LoVo (cell line): ENCODE measurements at places on chromosomes 4 and X.

GRCh38 chr4:170758988-170759387 lies 669.2 kb upstream of the AADAT start:
- no peak for DNase-seq

DNA sequence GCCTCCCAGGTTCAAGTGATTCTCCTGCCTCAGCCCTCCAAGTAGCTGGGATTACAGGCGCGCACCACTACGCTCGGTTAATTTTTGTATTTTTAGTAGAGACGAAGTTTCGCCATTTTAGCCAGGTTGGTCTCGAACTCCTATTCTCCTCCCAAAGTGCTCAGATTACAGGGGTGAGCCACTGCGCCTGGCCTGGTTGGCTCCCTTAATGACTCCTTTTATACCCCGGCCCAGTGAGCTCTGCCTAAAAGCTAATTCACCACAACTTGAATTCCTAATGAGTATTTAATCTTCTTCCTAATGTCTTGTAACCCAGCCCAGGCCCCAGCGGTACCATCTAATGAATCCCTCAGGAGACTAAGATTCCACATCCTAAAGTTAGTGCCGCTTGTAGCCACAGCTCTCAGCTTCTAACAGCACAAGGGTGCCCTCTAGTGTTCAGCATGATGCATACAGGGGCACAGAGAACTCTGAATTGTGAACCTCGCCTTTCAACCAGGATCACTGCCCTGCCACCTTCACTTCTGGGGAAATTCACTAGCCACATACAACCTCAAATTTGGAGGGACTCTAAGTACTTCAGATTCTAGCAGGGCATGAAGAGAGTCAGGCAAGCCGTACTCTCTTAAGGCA lies 89.5 kb downstream of the OR13H1 start:
- DNase-seq: peak; percentile 47

GRCh38 chrX:78555401-78555980 lies 103.6 kb downstream of the RTL3 start:
- peak; percentile 0 for DNase-seq

DNA sequence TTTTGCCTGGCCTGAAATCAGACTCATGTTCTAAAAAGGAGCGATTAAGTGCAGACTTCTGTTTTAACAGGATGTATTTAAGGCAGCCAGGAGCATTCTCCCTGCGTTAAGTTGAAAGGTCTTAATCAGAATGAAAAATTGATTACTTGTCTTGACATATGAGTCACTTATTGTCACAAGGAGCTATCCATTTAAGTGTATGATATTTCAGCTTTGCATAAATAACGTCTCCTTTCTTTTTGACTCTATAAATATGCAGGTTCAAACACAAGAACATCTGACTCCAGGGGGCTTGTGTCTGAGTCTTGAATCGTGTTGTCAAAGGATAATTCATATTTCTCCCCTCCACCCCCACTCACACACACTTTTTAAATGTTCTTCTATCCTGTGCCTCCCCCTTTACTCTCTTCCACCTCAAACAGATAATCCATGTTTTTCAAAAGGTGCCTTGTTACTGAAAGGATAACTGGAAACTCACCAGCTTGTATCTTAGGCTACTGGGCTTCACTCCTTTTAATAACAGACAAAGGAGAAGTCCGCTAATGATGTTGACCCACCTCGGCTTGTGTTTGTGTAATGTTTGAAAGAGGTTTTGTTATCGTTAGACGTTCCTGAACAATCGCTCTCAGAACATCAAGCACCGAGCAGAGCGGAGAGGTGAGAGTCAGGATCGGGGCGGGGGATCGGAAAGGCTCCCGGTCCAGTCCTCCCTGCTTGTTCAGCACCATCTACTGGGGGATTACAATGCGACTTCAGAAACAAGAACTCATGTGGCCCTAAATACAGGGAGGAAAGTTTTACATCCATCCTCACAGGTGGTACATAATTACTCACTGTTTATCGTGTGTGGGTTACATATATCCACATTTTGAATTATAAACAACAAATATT lies 107.5 kb upstream of the RPL34 start:
- no peak for DNase-seq

DNA sequence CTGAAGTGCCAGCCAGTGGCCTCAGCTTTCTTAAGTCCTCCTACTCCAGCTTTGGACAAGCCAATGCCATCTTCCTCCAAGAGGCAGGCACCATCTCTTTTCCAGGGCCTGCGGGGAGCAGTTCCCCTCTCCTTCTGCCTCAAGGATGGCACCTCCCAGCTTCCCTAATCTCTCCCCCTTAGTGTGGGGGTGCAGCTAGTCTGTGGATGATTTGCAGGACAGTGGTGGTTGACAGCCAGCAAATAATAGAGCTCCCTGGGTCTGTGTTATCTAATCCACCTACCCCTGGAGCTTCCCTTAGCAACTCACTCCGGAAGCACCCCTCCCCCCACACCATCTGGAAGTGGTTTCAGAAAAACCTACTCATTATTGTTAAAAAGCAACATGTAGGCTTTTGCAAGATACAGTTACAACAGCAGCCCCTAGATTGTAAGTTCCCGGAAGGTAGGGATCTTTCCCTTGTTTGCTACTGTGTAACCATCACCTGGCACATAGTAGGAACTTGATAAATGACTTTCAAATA lies 247.1 kb downstream of the BCOR start:
- no peak for DNase-seq

DNA sequence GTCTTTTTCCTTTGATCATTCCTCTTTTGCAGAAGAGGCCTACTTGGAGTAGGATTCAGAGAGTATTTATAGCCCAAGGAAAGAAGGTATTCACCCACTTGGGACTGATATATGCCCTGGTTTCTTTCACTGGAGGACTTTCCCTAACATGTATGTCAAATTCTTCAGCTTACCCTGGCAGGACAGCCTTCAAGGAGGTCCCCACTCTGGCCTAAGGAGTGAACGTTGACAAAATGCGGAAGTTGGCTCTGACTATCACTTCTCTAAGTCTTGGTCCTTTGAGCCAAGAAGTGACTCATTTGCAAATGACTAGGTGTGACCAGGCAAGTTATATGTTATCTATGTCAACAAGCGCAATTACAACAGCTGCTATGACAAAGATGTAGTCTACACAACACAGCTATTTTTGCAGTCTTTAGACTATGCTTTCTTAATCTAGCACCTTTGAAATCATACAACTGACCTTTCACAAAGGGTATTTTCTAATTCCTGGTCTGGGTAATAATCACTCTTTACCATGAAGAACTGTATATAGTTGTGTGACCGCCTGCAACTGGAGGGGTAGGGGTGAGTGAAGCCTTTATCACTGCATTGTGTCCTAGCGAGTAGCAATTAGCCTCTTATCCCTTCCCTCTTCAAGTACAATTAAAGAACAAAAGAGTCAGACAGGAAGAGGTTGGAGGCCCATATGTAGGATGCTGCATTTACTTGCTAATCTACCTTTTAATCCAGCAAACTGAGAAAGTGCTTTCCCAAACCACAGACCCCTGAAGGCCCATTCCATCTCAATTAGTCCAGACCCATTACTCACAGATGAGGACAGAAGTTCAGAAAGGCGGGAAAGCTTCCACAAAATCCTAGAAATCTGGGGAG lies 50.1 kb downstream of the RASGEF1B start:
- DNase-seq: peak; percentile 79

- DNase-seq: no peak
Observed at GRCh38 chrX:46710425-46710824, 48.5 kb downstream of the SLC9A7 start.

- no peak for DNase-seq
Observed at GRCh38 chr4:60808726-60809485, 391.2 kb upstream of the ADGRL3 start.

GRCh38 chrX:67328476-67328875 lies 215.3 kb upstream of the AR start:
- no peak for DNase-seq

DNA sequence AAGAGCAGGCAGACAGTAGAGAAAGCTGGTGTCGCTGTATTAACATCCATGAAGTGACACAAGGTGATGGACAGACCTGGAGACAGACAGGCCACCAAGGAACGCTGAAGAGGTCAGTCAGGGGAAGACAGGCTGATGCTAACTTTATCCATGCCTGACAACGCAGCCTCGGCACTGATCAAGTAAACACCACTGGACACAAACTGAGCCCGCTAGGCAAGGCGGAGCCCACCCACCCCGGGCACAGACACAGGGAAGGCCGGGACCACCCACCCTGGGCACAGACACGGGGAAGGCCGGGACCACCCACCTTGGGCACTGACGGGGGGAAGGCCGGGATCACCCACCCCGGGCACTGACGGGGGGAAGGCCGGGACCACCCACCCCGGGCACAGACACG lies 18.8 kb downstream of the PPP2R3B start:
- DNase-seq: no peak

DNA sequence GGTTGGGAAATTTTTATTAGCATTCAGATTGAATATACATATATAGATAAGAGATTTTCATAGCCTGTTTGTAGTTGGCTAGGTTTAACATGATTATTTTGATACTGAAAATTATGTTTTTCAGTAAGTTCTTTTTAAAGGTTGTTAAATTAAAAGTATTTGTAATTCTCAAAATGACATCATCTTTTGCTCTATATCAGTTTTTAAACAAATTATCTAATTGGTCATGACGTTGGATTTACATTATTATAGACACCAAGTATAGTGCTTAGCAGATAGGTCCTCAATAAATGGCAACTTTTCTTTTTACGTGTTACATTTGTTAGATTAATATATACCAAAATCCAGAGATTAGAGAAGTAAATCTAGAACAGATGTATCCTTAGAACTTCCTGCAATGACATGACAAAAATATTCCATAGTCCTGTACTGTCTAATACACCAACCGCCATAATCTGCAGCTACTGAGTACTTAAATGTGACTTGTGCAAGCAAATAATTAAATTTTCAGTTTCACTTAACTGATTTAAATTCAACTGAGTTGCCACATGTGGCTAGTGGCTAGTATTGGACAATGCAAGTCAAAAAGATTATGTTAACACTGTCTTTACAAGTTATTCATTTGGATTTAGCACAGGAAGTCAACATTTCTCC lies 1613.1 kb upstream of the TENM3 start:
- no peak for DNase-seq

- no peak for DNase-seq
Observed at GRCh38 chrX:28651186-28651585, 63.9 kb downstream of the IL1RAPL1 start.

- DNase-seq: no peak
Observed at GRCh38 chr4:139978692-139979091, 175.3 kb downstream of the MAML3 start.

GRCh38 chr4:174663216-174663615 lies 140.9 kb upstream of the HPGD start:
- no peak for DNase-seq

DNA sequence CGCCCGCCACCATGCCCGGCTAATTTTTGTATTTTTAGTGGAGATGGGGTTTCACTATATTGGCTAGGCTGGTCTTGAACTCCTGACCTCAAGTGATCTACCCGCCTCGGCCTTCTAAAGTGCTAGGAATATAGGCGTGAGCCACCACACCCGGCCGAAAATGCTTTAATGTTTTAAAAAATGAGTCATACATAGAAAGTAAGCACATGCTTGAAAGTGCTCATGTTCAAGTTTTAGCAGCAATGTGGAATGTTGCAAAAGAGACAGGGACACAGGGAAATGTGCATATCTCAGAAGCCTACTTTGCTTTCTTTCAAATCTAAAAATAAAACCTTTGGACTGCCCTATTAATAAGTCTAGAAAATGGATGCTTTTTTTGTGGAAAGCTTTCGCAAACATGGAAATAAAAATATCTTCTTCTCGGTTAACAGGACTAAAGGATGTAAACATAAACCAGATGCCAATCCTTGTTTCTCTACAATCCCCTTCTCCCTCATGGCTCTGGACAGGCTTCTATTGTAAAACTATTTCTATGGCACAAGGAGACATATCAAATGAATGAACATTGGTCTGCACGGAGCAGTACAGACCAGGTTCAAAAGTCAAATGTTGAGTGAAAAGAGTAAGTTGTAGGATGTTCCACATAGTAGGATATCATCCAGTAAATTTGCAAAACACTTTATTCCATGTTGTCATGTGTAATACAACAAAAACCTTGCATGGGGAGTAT lies 15.0 kb downstream of the MECP2 start:
- DNase-seq: no peak

DNA sequence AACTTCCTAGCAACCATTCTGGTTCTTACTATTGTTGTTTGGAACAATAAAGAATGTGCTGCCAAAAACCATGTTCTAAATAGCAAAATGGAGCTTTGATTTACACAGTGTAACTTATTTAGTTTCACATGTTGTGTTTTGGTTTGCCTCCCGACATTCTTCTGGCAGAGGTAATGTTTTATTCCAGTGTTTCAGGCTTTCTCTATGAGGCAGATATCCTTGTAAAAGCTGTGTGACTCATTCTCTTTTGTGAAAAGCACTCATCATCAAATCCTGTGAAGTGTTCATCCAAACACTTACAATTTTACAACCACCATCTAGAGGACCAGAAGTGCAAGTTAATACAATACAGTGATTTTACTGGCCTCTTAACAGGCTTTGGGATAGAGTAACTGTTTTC lies 219.0 kb upstream of the GIMD1 start:
- peak; percentile 33 for DNase-seq

DNA sequence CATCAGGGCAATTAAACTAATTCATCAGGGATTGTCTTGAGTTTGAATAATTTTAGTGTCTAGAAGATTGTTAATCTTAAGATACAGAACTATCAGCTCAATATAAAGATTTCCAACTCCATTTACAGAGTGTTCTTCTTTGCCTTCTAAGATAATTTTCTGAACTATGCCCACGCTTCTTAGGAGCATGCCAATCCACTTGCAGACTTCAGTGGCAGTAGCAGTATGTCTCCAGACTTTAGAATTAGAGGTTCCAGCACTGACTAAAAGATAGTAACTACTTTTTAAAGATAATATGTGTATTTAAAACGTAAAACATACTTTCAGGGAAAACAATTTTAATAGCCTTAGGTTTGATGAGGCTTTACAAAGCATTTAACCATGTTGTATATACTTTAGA lies 34.2 kb upstream of the GALNT7 start:
- no peak for DNase-seq

GRCh38 chrX:155127465-155127864 lies 56.2 kb downstream of the BRCC3 start:
- no peak for DNase-seq

- no peak for DNase-seq
Observed at GRCh38 chr4:174362340-174362739, 78.6 kb downstream of the CEP44 start.

- no peak for DNase-seq
Observed at GRCh38 chr4:10115271-10115796, 1.3 kb downstream of the WDR1 start.
